NCI-H2171 (cell line): ENCODE measurements at places on chromosomes 1 and 21.

DNA sequence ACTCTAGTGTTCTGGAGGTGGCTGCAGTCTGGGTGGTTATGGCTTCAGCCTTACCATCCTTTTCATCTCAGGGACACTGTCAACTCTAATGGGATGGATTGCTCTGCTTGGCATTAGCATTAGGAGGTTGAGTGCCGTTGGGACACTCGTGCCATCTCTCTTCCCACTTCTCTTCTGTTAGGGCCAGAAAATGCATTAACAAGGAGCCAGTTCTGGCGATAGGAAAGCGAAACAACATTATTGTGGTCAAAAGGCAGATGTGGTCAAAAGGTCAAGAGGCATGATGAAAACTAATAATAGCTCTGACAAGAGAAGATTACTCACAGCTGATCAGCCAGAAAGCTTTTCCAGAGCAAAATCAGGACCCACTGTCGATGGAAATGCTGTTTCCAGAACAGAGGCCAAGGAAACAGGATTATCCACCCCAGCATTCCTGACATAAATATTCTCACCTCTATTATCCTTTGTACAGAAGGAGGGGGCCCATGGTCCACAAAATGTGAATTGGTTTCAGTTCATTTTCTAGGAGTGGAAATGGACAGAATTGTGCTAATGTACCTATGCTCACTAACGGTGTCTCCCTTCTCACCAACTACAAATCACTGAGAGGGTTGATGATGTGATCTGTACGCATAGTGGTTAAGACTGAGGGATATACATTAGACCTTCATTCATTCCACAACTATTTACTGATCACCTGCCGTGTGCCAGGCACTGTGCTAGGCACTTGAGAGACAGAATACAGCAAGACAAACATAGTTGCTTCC, 72.0 kb downstream of the ST6GALNAC5 start:
- no peak for DNase-seq

DNA sequence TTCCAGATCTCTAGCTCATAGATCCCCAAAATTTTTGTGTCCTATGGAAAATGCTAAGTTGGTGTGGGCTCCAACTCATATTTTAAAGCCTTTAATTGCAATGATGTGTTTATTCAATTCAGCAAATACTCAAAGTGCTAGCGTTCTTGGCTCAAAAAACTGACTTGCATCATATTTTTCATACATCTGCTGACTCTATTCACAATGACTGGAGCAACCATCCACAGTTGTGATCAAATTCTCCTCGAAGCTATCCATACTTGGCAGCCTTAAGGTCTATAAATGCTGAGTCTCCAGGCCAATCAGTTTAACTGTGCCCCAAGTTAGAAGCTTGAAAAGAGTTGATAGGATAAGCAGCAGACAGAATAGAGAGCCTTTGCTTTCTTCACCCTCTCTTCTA, 2.9 kb upstream of the ATP1A1 start:
- no peak for DNase-seq

DNA sequence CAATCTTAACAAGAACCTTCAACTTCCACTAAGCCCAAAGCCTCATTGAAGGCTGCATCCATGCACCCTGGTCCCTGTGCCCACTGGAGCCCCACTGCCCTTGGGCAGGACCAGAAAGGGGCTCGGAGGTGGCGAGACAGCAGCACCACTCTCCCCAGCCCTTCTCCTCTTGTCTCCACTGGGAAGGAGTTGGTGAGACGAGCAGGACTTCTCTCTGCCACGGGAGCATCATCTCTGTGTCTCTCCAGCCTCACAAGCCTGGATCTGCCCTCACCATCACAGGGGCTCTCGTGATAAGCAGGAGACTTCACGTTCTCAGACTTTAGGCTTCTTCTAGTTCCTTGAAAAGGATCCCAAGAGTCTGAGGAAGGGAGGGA, 7.2 kb upstream of the ETV3L start:
- no peak for DNase-seq

- peak; percentile 69 for DNase-seq
These were observed 1.4 kb upstream of the C1QC start for GRCh38 chr1:22641906-22642636.

DNA sequence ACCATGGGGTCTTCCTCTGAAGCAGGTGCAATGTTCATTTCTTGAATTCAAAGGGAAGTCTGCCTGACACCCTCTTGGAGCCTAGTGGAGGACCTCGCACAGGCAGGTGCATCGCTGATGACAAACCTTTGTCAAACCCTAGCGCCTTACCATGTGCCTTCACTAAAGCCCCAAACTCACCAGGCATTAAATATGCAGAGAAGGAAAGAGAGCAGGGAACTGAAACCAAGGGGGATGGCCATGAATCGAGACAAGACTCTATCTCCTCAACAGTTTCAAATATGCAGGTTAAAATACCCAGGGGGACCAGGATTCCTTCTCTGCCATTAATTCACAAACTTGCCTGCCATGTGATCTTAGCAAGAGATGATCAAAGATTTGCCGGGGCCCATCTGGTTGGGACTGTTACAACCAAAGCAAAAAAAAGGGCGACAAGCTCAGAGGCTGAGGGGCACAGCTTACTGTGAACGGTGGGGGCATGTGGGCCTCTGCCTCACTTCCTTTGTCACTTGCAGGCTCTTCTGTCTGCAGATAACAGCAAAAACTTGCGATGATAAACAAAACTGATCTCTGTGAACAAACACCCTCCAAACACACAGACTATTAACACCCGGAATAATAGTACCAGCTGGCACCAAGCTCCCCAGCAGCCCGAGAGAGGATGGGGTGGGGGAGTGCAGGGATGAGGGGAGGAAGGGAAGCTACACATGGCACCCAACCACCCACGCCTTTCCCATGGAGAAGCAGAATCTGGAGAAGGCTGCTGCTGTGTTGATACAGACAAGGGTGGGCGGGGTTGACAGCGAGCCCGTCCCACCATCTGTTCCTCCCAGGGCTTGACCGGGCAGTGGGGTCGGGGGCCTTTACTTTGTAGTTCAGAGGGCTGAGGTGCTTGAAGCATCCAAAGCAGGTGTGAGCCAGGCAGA, 33.9 kb downstream of the TMEM63A start:
- DNase-seq = peak; percentile 73

DNA sequence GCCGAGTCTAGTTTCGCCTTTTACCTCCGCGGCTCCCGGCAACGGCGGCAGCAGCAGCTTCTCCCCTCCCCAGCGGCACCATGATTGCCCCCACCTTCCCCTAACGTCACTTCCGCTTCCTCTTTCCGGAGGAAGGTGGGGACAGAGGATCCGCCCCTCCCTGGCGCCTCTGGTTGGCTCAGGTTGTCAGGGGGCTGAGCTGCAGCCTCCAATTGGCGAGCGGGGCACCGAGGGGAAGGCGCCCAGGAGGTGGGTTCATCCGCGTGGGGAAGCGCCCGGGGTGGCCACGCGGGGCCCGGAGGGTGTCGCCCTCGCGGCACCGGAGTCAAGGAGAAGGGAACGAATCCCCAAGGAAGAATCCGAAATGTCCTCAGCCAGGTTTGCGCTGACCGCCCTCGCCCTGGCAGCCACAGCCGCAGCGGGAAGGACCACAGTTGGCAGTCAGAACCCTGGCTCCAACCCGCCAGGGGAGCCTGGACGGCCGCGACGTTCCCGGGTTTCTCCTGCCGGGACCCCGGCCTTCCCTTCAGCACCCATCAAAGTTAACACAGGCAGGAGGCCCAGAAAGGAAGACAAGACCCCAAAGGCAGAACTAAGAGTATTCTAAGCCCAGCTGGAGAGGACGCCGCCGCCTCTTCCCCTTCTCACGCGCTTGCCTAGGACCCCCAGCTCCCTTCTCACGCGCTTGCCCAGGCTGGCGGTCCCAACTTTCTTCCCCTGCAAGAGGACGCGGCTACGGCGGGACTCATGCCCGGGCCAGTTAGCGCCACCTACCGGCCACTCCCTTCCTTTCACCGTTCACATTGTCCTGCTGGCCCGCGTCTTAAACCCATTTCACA, at the start of gene MTF1:
Gene MTF1 (minus strand): TSS at position 86 of the 839 bp plus-strand sequence. CDS start 1,934 bp downstream, outside the sequence.
- DNase-seq = peak; percentile 96
